Suppressor macrophage treated with lipopolysaccharide for 4 hours (primary cell): ENCODE measurements at places on chromosomes 2 and 18.
A peak's percentile ranks its signal among the peaks of the same experiment; 100 is the strongest.

- peak; percentile 56 for DNase-seq
Measured at GRCh38 chr2:40394597-40394996, 57.3 kb downstream of the SLC8A1 start.

- peak; percentile 71 for DNase-seq
Measured at GRCh38 chr18:9760641-9761040, 52.5 kb downstream of the RAB31 start.

GRCh38 chr2:238404406-238405216 is 22.1 kb upstream of the ASB1 start:
- DNase-seq = no peak

DNA sequence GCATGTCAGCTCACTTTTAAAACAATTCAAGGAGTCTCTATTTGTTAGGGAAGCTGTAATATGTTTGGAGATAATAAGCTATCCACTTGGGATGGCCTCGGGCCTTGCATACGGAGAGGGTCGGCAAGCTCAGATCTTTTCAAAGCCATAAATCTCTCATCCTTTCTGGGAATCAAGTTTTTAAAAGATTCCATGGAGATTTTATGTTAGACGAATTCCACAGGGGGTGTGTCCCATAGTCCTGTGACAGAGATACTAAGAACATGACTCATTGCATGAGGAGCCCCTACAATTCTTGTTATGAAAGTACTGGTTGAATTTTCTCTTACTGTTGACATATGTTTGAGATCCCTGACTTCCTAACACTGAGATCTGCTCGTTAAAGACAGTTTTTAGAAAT is 108.7 kb downstream of the FEZ2 start:
- no peak for DNase-seq

- no peak for DNase-seq
Measured at GRCh38 chr2:58227171-58227917, 13.8 kb downstream of the FANCL start.

DNA sequence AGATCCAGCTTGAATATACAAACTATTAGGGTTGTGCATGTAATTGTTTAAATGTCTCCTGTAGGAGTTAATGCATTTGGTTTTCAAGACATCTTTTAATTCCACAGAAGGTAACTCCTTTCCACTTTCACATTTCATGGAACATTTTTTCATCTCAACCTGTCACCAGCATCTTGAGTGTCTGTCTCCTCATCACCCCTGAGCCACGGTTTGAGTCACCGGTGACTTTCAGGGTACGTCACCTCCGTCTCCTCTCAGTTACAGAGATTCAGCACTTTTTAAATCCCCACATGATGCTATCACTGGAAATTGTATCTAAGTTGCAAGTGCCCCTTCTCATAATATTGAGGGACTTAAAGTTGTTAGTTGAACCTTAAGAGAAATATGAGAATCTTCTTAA is 25.3 kb downstream of the GPR55 start:
- DNase-seq = no peak

DNA sequence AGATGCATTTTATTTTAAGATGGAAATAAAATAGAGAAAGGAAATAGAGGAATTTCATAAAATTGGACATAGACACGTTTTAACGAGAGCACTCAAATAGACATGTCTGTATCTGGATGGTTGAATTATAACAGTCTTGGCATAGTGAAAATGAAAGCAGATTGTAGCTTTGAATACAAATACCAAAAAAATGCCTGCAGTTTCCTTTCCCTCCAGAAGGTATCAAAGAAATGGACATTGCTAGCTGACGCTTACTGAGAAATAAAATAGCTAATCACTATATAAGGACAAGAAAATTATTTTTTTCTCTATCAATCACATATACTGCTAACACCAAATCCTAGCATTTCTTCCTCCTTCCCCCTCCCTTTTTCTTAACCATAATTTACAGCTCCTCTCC is 11.4 kb upstream of the MAPRE2 start:
- peak; percentile 61 for DNase-seq

- no peak for DNase-seq
Measured at GRCh38 chr2:23753291-23754010, 173.5 kb downstream of the ATAD2B start.

DNA sequence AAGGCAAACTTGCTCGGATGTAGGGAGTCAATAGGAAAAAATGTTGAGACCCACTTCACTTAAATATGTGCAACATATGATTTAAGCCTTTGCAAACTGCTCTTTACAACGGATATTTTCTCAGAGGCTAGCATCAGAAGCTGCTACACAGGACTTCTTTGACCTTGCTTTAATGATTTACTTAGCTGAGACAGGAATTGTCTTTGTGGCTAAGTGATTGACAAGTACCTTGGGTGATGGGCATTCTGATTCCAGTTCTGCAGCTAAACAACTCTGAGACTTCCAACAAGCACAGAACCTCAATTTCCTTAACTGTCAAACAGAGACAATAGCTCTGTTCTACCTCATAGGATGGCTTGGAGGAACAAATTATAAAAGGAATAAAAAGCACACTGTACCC is 150.2 kb downstream of the NCKAP5 start:
- DNase-seq = no peak

- DNase-seq = no peak
Measured at GRCh38 chr18:50034029-50034428, 160.9 kb downstream of the MYO5B start.

DNA sequence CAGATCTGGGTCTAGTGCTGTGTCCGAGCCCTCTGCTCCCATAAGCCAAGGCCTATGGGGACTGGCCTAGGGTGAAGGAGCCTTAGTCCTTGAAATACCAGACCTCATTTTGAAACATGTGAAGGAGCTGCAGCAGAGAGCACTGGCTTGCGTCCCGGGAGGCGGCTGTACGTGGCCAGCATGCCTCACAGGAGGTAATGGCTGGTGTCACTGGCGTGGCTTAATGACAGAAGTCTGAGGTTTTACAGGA is 72.7 kb upstream of the OTOS start:
- no peak for DNase-seq

- peak; percentile 21 for DNase-seq
Measured at GRCh38 chr18:22971038-22971437, 37.9 kb downstream of the RBBP8 start.

DNA sequence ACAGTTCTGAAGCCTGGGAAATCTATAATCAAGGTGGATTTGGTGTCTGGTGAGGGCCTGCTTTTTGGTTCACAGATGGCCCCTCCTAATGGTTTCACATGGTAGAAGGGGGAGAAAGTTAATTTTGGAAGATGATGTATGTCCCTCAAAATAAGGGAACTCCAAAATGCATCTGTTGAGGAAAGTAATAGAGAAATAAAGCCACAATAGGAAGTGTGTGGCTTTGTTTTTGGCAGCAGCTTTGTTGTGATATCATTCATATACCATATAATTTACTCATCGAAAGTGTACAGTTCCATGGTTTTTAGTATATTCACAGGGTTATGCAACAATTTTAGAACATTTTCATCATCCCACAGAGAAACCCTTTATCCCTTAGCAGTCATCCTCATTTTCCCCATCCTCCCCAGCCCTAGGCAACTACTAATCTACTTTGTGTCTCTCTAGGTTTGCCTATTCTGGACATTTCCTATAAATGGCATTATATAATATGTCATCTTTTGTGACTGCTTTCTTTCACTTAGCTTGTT is 274.0 kb upstream of the FAM98A start:
- peak; percentile 4 for DNase-seq

GRCh38 chr2:184849516-184849915 is 251.2 kb downstream of the ZNF804A start:
- no peak for DNase-seq

GRCh38 chr2:106095478-106096298 is 98.4 kb downstream of the UXS1 start:
- no peak for DNase-seq

DNA sequence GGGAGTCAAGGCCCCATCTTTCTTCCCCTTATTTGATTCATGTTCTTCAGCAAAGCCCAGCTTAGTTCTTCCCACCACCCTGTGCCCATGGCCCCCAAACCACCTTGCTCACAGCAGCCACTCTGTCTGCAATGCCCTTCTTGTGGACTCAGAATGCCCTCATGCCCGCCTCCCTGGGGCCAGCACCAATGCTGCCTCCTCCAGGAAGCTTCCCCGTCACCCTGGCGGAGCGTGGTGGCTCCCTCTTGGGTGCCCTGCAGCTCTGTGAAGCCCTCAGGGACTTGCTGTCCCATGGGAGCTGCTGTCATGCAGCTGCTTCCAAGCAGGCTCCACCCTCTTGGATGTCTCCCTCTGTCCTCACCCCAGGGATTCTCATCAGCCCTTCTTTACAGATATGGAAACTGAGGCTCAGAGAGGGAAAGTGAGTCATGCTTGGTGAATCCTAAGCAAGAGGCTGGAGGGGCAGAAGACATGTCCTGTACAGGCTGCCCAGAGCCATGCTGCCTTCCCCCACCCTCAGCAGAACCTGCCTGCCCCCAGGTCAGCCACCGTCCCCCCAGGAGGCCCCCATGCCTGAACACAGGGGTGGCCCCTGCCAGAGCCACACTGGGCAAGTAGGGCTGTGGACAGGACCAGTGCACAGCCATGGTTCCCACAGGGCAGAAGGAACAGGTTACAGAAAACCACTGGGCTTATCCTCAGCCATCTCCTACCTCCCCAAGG is 11.8 kb upstream of the DUSP2 start:
- DNase-seq = no peak

DNA sequence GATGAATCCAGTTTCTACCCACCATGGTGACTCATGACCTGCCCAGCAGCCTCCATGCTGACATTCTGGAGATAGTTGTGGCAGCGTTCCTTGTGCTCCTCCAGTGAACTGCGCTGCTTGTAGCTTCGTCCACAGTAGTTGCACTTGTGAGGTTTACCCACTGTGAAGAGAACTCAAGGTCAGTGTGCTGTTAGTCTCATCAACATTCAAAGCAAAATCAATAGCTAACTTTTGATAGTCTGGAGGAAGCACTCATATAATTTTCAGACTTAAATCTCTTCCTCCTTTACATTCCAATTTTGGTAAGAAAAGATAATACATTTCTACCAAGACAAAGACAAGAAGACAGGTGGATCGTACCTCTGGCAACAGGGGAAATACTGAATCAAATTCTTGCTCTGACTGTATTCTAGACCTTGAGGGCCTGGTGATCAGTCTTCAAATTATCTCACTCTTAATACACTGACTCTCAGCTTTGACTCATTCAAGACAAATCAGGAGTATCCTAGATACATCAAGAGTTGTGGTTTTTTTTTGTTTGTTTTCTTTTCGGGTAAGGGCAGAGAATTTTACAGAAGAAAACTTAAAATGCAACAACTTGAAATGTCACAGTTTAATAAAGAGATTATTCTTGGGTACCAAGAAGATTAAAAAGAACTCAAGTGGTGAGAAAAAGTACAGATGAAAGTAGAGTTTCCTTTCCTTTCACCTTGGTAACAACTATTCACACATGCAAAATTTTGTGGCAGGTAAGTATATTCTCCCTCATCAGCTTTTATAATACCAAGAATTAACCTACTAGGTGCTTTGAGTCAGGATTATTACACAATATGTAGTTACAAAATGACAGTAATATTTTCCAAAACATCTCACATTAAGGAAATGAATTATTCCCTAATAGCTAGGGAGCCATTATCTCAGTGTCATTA is 129.2 kb downstream of the IKZF2 start:
- no peak for DNase-seq

- no peak for DNase-seq
Measured at GRCh38 chr18:45387229-45387628, 228.0 kb upstream of the SLC14A2 start.

GRCh38 chr18:27061488-27062095 is 123.5 kb downstream of the CHST9 start:
- DNase-seq = no peak
